ENCODE measurements at places on chromosomes 2 and 18.

- DNase-seq = no peak
Observed at GRCh38 chr18:8962855-8963635, 139.5 kb upstream of the NDUFV2 start.

- DNase-seq = no peak
Observed at GRCh38 chr18:75324686-75325257, 102.7 kb downstream of the SMIM21 start.

GRCh38 chr18:36692921-36693332 is 135.9 kb downstream of the TPGS2 start:
- DNase-seq = no peak

- no peak for DNase-seq
Observed at GRCh38 chr2:69221512-69221911, 165.5 kb downstream of the GFPT1 start.

GRCh38 chr2:10132996-10133647 is 10.6 kb downstream of the RRM2 start:
- DNase-seq = no peak

DNA sequence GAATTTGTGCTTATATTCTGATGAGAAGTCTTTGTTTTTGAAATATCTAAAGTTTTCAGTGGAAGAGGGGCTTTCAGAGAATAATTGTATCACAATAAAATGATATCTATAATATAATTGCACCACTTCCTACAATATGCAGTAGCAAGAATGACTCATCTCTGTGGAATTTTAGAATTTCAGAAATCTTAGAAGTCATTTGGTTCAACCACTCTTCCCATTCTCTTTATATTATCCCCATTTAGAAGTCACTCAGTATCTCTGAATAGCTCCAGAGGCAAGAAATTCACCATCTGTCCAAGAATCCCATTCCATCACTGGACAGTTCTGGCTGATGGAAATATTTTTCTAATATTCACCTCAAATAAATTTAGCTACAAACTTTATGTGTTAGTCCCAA is 59.3 kb upstream of the CCDC68 start:
- no peak for DNase-seq

DNA sequence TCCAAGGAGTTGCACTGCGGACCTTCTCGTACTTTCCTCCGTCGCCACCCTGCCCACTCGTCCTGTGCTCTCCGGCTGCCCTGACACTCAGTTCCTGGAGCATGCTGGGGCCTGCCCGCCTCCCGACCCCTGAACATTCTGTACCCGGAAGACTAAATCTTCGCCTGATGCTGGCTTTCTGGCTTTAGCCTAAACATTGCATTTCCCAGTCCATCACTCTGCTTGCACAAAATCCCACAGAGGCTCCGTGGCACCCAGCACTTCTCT is 550 bp upstream of the SFXN5 start:
- DNase-seq = no peak

DNA sequence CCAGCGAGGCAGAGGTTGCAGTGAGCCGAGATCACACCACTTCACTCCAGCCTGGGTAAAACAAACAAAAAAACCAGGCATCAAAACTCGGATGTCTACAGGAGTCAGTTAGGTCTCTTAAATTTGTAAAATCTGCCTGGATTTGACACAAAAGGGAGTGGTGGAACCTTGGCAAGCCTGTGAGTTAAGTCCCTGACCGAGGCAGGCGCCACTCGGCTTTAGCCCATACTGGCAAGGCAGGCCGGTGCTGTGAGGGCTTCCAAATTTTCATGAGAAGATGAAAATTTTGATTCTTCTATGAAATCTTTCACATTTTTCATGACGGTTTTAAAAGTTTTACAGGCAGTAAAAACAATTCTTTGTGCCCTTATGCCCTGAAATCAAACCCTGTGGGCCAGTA is 165.8 kb downstream of the FMNL2 start:
- no peak for DNase-seq

DNA sequence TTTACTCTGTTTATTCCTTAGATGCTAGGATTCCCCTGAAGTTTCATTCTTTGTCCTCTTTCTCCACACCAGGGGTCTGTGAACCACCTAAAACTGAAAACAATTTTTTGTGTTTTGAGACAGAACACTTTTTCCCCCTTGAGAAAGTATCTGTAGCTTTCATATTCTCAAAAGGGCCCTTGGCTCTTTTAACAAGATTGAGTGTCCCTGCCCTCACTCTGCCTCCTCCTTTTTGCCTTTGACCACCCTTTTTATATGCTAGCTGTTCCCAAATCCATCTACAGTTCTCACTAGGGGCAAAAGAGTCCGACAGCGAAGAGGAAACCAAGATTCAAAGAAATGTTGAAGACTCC is 883 bp upstream of the EHBP1 start:
- DNase-seq = no peak

DNA sequence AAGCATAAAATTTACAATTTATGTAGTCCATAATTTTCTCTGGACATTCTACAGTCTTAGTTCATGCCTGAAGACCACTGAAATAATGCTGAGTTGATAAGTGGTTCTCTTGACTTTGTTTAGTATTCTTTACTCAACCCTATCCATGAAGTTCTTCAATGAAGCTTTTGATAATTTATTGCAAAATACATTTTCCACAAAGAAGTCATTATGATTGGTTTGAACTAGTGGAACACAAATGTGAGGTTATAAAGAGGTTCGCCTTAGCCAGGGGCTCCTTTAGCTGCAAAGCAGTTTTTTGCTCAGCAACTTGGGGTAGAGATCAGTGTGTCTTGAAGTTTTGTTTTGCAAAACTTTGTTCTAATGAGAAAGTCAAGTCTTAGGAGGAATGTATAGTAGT is 5.9 kb downstream of the BCL2L11 start:
- DNase-seq = no peak

GRCh38 chr2:239464166-239465016 is 63.6 kb upstream of the HDAC4 start:
- DNase-seq = no peak

- no peak for DNase-seq
Observed at GRCh38 chr2:188512456-188512855, 220.8 kb downstream of the GULP1 start.

DNA sequence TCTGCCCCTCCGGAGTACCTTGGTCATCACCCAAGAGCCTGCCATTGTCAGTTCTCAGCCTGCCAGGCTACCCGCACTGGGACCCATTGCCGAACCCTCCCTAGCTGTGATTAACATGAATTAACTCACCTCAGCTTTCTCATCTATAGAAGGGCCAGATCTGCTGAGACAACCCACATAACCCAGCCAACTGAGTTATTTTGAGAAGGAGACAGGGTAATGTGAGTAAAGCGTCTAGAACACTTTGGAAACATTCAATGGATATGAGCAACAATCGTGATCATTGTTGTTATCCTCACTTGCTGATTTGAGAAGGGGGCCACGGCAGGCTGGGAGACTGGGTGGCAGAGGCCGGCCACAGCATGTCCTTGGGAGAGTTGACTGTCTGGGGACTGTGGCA is 196.8 kb downstream of the GLI2 start:
- DNase-seq = no peak

GRCh38 chr2:22788749-22789327 is 596.1 kb upstream of the KLHL29 start:
- DNase-seq = no peak

- DNase-seq = no peak
Observed at GRCh38 chr2:58920001-58920400, 678.9 kb upstream of the FANCL start.

DNA sequence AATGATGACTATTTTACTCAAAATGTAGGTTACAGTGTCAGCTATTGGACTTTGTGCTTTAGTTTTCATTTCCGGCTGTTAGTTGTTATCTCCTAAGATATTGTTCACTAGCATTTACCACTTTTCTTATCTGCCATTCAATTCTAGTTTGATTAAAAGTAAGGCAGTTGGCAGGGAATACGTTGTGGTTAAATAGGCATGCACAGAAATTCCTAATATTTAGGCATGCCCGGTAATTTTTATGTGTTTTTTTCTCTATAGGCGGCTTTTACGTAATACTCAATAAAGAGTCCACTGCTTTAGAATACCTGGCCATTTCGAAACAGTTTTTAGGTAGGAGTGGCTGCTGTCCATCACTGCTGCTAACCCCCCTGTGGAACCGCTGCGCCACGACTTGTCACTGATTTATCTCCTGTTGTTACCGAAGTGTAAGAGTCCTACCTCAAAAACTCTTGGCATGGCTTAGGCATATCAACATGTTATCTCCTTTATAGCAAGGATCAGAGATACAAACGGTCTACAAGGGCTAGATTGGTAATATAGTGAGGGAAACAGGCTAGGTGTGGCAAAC is 39.5 kb downstream of the BABAM2 start:
- no peak for DNase-seq

DNA sequence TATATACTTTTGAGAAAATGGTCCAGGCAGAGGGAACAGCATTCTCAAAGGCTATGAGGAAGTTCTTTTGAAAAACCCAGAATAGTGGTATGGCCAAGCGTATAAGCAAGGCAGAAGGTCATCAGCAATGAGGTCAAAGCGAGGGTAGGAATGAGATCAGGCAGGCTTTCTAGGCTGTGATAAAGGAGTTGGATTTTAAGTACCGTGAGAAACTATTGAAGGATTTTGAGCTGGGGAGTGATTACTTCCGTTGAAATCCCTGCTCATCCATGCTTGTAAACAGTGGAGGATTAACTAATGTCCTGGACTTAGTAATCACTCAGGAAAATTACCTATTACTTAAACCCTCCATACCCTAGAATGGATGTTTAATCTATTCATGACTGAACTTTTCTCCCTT is 50.2 kb downstream of the EMILIN2 start:
- no peak for DNase-seq
